CD4-positive, alpha-beta T cell (primary cell): ENCODE measurements at places on chromosomes 7 and 10.

DNA sequence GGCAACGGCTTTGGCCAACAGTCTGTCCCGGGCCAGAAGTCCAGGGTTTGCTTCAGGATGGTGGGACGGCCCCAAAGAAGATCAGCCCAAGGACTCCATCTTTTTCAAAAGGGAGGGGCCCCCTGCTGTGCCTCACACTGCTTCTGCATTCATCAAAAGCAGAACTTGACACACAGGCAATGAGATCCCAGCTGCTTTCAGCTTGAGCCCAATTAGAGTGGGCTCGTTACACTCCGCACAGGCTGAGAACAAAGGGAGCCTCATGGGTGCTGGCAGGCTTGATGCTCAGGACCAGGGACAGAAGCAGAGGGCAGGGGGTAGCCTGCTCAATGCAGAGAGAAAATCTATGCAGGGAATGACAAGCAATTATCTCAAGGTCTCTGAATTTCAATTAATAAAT lies 45.5 kb downstream of the VOPP1 start:
- no peak for DNase-seq

DNA sequence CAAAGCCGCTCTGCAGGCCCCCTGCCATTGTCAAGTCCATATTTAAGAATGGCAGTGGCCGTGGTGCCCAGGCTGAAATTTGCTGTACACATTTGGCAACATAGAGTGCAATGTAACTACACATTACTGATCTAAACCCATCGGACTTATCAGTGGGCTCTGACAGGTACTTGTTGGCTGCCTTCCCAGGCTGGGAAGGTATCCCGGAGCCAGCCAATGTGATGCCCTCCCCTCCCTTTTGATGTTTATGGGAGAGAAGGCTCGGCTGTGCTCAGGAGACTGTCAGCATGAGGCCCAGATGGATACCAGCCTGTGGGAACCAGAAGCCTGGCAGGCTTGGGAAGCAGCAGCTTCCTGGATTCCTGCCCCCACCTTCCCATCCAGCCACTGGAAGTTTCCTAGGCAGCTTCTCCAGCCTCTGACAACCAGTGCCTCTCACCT lies 146.1 kb upstream of the TCF7L2 start:
- no peak for DNase-seq

DNA sequence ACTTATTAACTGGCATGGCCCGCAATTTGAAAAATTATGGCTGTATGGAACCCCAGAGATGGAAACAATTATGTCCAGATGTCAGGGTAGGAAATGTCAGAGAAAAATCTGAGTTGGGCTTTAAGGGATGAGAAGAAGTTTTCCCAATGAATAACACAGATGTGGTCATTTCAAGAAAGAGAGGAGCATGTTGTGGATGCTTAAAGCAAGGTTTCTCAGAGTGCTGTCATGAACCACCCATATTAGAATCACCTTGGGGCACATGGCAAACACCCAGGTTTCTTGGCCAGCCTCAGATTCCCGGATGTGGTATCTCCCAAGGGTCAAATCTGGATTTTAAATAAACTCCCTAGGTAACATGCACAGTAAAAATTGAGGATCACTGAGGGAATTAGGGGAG lies 43.6 kb downstream of the LAMB4 start:
- no peak for DNase-seq

- DNase-seq, result no peak
Measured at GRCh38 chr10:96643920-96644319, 57.1 kb upstream of the TM9SF3 start.

DNA sequence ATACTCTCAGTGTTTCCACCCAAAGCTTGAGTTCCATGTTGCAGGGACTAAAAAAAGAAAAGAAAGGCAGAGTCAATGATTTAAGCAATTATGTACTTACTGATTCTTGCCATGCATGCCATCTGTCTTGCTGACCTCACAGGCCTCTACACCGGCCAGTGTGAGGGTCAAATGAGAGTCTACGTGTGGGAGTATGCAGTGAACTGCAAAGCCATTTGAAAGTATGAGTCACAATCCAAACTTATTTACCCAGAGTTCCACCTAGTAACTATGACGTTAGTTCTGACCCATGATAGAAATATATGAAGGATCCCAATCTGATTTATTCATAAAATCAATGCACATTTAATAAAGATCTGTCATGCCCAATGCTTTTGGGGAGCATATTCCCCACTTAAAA lies 26.5 kb downstream of the PDE1C start:
- DNase-seq, result no peak

- no peak for DNase-seq
Measured at GRCh38 chr10:58341947-58342346, 7.1 kb downstream of the UBE2D1 start.

DNA sequence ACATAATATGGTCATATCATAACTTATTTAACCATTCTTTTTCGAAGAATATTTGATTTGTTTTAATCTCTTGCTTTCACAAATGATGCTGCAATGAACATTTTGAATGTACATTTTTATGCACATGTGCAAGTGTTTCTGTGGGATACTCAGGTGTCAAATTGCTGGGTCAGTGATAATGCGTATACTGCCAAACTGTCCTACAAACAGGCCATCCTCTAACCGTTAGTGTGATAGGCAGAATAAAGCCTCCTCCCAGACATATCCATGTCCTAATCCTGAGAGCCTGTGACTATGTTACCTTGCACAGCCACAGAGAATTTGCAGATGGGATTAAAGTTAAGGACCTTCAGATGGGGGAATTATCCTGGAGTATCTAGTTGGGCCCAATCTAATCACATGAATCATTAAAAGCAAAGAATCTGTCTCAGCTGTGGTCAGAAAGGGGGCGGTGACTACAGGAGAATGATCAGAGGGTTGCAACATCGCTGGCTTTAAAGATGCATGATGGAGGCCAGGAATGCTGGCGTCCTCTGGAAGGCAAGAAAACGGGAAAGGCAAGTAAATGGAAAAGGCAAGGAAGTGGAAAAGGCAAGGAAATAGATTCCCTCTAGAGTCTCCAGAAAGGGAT lies 46.7 kb downstream of the FZD1 start:
- no peak for DNase-seq

- DNase-seq, result no peak
Measured at GRCh38 chr7:13288516-13288915, 601.1 kb downstream of the ARL4A start.

- DNase-seq, result no peak
Measured at GRCh38 chr10:7432884-7433726, 22.3 kb upstream of the SFMBT2 start.

DNA sequence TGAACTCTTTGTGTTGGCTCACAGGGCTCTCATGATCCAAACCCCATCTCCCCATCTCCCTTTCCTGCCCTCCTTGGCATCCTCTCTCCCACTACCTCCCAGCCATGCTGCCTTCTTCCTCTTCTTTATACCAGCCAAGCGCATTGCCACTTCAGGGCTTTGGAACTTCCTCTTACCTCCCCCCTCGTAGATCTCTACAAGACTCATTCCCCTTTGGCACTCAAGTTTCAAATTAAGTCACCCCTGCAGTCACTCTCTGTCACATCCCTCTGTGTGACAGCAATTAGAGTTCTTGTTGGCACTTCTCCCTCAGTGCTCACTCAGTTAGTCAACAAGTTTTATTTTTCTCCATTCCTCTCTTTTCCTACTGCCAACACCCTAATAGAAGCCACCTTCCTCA lies 20.8 kb upstream of the NRP1 start:
- DNase-seq, result peak; percentile 35

DNA sequence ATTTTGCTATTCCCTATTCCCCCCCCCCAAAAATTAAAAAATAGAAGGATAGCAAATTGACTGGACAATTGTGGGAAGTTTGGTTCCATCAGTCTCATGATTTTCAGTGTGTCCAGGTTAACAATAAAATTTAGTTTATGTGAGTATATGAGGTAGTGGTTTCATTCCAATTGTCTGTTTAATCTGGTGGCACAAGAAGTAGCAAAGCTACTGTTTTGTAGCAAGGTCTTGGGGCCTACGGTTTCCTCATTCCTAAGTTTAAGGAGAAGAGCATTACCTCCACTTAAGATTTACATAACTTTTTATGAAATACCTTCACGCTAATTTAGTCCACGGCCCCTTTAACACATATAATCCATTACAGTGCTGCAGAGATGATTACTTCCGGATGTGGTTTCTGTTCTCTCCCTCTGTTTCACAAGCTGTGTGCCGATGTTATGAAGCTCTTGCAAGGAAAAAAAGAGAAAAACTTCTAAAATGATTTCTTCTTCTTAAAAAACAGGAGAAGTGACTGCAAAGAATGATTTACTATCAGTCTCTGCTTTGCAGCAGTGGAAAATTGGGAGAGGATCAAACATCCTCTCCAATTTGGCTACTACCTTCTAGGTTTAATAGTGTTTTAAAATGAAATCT lies 32.7 kb upstream of the NPVF start:
- DNase-seq, result peak; percentile 63

- no peak for DNase-seq
Measured at GRCh38 chr10:108913300-108913699, 1010.0 kb downstream of the XPNPEP1 start.

GRCh38 chr7:130377178-130377577 lies 3.1 kb upstream of the CPA1 start:
- DNase-seq, result no peak

DNA sequence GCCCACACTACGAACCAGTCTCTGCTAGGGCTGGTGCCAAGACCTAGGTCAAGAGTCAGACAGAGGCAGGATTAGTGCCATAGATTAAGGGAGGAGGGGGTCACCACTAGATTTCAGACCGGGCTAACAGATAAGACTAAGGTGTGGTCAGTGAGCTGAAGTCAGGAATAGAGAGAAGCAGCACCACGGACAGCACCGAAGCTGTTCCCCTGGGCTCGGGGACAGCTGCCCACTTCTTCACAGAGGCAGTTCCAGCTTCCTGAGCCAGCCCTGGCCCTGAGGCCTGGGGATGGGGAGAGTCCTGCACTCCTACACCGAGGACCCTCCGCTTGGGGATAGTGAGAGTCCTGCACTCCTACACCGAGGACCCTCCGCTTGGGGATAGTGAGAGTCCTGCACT lies 11.2 kb upstream of the JAKMIP3 start:
- DNase-seq, result no peak

- no peak for DNase-seq
Measured at GRCh38 chr10:98886686-98887085, 349.0 kb downstream of the HPSE2 start.

DNA sequence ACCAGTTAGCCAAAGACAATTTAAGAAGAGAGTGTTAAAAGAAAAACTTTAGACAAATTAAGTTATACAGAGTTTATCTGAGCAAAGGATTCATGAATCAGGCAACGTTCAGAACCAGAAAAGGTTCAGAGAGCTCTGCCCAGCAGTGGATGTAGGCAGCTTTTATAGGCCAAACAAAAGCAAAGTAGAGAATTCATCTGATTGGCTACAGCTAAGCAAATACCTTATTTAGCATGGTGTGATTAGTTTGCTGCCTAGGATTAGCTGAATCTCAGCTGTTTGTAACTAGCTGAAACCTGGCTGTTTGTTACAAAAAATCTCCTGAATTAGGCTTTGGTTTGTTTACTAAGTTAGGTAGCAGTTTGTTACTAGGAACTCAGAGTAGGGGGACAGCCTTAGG lies 66.0 kb downstream of the SLC25A40 start:
- DNase-seq, result no peak

DNA sequence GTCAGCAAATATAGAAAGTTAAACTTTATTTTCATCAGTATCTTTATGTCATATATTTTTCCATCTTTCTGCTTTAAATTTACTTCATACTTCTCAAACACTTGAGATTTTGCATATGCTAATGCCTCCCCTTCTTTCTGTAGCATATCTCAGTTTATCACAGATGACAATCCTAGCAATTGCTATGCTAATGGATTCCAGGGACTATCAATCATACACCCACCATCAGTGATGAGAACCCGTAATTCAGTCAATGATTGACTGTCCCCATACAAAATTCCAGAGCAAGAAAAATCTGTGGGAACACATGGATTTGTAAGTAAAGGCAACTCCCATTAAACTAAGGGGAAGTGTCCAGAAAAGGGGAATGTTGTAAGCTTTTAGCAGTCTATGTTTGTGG lies 432.4 kb upstream of the SEMA3D start:
- no peak for DNase-seq
